Cortex of kidney (tissue), 1 donor: ENCODE measurements at places on chromosomes 7 and 10.

DNA sequence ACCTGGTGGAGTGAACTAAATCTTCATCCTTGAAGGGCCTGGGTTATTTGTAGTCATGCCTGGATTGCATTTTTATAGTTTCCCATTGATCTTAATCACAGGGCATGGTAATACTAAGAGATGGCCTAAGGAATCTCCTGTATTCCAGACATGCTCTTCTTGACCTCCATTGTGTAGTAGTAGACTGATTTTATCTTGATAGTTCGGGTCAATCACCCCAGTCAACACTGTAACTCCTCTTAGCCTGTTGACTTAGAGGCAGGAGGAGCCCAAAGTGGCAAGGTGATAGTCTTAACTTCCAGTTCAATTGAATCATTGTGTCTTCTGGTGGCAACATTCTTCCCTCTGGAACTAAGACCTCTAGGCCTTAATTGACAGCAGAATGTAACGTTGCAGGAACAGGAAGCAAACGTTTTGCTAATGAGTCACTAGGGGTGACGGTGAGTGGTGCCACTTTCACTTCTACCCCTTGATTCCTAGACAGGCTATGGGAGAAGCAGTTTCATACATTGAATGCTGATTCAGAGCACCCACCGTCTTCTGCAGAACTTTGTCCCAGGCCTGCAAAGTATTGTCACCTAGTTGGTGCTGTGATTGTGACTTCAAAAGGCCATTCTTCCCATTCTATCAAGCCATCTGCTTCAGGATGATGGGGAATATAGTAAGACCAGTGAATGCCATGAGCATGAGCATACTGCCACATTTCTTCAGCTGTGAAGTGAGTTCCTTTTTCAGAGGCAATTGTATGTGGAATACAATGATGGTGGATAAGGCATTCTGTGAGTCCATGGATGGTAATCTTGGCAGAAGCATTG, 24.0 kb upstream of the PAPSS2 start:
- DNase-seq = no peak

- no peak for DNase-seq
Measured at GRCh38 chr10:18340496-18341051, 200.3 kb downstream of the CACNB2 start.

- no peak for DNase-seq
Measured at GRCh38 chr7:114957444-114957843, 35.5 kb downstream of the MDFIC start.

GRCh38 chr10:52780391-52781155, 8.0 kb upstream of the MBL2 start:
- DNase-seq = no peak

- no peak for DNase-seq
Measured at GRCh38 chr7:44621034-44621749, 14.8 kb downstream of the OGDH start.

- no peak for DNase-seq
Measured at GRCh38 chr7:150388306-150388705, 9.2 kb downstream of the ZNF775 start.
